Glutamatergic neuron (in vitro differentiated cells): ENCODE measurements at places on chromosomes 6 and 20. TPM values are rescaled to one million over a fixed set of nuclear protein-coding genes. Genes with fewer than 3 reads are reported as not detected.
A peak's percentile ranks its signal among the peaks of the same experiment; 100 is the strongest.

The ANGPT4 gene
- total RNA-seq: 0.22 TPM

The PABPC1L gene
- 27.7 TPM for total RNA-seq

DNA sequence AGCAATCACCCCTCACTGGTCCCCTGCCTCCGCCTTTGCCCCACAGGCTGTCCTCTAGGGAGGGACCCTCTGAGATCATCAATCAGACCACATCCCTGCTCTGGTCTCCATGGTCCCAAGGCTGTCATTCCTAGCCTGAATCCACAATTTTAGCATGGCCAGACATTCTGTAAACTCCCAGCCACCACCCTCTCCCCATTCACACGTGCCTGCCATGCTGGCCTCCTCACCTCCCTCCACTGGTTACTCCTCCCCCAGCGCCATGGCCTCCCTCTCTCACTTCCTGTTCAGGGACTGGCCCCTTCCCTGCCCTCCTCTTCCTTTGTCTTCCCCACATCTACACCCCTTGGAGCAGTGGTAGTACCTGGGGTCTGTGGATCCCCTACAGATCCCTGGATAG, 150.7 kb upstream of the MLN start:
- no peak overlapping the region for H3K4me3 ChIP-seq
- no peak overlapping the region for H3K27ac ChIP-seq
- DNase-seq: no peak
- peaks cover 7% of the 10 kb centered on the region for H3K27me3 ChIP-seq

GRCh38 chr6:144683216-144684070, 398.3 kb downstream of the UTRN start:
- peaks cover 4% of the 10 kb centered on the region for H3K36me3 ChIP-seq
- H3K27me3 ChIP-seq: no peaks in the 10 kb centered on the region
- DNase-seq: no peak
- no peak overlapping the region for H3K4me3 ChIP-seq
- no peaks in the 10 kb centered on the region for H3K4me1 ChIP-seq
- no peak overlapping the region for H3K27ac ChIP-seq

The SNX21 gene
- 10.2 TPM for total RNA-seq

DNA sequence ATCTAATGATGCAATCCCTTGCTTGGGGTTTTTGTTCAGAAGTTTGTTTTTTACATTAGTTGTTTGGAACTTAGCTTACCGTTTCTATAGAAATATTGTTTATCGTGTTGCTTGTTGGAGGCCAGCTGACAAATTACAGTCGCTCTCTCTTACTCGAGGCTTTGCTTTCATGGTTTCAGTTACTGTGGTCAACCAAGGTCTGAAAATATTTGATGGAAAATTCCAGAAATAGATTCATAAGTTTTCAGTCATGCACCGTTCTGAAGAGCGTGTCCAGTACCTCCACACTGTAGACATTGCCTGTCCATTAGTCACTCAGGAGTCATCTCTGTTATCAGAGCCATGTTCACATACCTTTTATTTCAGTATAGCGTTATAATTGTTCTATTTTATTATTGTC, 47.9 kb downstream of the DEK start:
- no peak for DNase-seq
- H3K27me3 ChIP-seq: peaks cover 1% of the 10 kb centered on the region
- H3K36me3 ChIP-seq: peaks cover 16% of the 10 kb centered on the region
- H3K27ac ChIP-seq: no peak overlapping the region
- no peak overlapping the region for H3K4me3 ChIP-seq

DNA sequence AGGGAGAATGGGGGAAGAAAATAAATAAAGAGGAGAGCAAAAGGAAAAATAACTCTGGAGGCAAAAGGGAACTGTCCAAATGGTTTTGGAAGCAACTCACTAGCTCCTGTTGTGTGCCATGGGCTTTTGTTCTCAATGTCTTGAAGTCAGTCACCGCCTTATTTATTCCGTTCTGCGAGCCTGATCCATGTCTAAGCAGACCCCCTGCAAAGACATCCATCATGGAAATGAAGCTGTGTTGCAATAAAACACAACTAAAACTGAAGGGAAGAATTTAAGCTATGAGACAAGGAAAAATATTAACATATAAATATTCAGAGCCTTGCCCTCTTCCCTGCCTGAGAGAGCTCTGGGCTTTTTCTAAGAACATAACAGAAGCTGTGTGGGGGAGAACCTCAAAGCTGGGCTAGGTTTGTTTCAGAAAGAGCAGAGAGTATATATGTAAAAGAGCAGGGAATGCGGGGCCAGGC, 373.2 kb upstream of the CNR1 start:
- DNase-seq: no peak
- H3K36me3 ChIP-seq: no peaks in the 10 kb centered on the region
- peaks cover 4% of the 10 kb centered on the region for H3K27me3 ChIP-seq
- H3K4me1 ChIP-seq: peaks cover 40% of the 10 kb centered on the region

The LIME1 gene
- 16.6 TPM for total RNA-seq

- H3K4me1 ChIP-seq: no peaks in the 10 kb centered on the region
- no peak for DNase-seq
- no peak overlapping the region for H3K4me3 ChIP-seq
- H3K27ac ChIP-seq: no peak overlapping the region
- peaks cover 7% of the 10 kb centered on the region for H3K36me3 ChIP-seq
These were observed 425.6 kb downstream of the PLCB1 start for GRCh38 chr20:8557711-8558110.

The HIVEP1 gene
- total RNA-seq: 37.1 TPM

DNA sequence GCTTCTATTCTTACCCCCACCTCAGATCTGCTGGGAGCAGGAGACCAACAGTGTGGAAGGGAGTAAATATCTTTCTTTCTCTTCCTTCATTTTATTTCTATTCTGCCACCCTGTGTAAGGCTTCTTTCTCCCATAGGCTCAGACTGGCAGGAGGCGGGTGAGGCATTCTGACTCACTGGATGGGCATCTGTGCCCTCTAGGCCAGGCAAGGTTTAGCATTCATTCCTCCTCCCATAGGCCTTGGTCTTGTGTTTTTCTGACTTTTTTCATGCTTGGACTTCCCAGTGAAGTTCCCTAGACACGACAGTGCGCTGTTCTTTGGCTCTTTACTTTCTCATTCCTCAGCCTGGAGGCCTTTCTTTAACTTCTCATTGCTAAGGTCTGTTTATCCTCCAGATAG, 235.2 kb downstream of the SYNE1 start:
- H3K4me3 ChIP-seq: no peak overlapping the region
- no peaks in the 10 kb centered on the region for H3K36me3 ChIP-seq
- no peaks in the 10 kb centered on the region for H3K27me3 ChIP-seq
- H3K27ac ChIP-seq: no peak overlapping the region
- no peaks in the 10 kb centered on the region for H3K4me1 ChIP-seq
- DNase-seq: no peak

DNA sequence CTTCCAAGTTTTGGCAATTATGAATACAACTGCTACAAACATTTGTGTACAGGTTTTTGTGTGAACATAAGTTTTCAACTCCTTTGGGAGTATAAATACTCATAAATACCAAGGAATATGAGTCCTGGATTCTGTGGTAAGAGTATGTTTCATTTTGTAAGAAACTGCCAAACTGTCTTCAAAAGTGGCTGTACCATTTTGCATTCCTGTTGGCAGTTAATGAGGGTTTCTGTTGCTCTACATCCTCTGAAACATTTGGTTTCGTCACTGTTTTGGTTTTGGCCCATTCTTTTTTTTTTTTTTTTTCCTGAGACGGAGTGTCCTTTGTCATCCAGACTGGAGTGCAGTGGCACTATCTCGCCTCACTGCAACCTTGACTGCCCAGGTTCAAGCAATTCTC, 8.5 kb downstream of the AP5S1 start:
- no peaks in the 10 kb centered on the region for H3K36me3 ChIP-seq
- no peaks in the 10 kb centered on the region for H3K4me1 ChIP-seq
- H3K4me3 ChIP-seq: no peak overlapping the region
- no peak for DNase-seq
- no peak overlapping the region for H3K27ac ChIP-seq
- peaks cover 3% of the 10 kb centered on the region for H3K27me3 ChIP-seq

DNA sequence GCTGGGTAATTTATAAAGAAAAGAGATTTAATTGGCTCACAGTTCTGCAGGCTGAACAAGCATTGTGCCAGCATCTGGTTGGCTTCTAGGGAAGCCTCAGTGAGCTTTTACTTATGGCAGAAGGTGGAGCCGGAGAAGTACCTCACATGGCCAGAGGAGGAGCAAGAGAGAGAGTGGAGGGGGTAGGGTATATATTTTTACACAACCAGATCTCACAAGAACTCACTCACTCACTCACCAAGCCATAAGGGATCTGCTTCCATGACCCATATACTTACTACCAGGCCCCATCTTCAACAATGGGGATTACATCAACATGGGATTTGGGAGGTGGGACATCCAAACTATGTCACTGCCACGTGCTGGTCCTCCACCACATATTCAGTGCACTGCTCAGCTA, 152.6 kb upstream of the PRND start:
- no peaks in the 10 kb centered on the region for H3K4me1 ChIP-seq
- H3K27ac ChIP-seq: no peak overlapping the region
- peaks cover 5% of the 10 kb centered on the region for H3K36me3 ChIP-seq
- DNase-seq: peak; percentile 28
- H3K4me3 ChIP-seq: no peak overlapping the region

- H3K27me3 ChIP-seq: no peaks in the 10 kb centered on the region
- H3K4me3 ChIP-seq: no peak overlapping the region
- H3K4me1 ChIP-seq: no peaks in the 10 kb centered on the region
- no peak for DNase-seq
- H3K27ac ChIP-seq: no peak overlapping the region
These were observed 560.8 kb upstream of the JAG1 start for GRCh38 chr20:11234608-11235007.

- H3K27ac ChIP-seq: no peak overlapping the region
- no peaks in the 10 kb centered on the region for H3K36me3 ChIP-seq
- peak; percentile 61 for DNase-seq
- H3K4me3 ChIP-seq: peak overlapping the region; percentile 89
- peaks cover 17% of the 10 kb centered on the region for H3K4me1 ChIP-seq
- H3K27me3 ChIP-seq: peaks cover 4% of the 10 kb centered on the region
These were observed 26.5 kb upstream of the BTBD3 start for GRCh38 chr20:11891077-11891775.

- no peaks in the 10 kb centered on the region for H3K36me3 ChIP-seq
- no peak for DNase-seq
- no peaks in the 10 kb centered on the region for H3K27me3 ChIP-seq
- H3K4me1 ChIP-seq: no peaks in the 10 kb centered on the region
- H3K4me3 ChIP-seq: no peak overlapping the region
These were observed 45.1 kb upstream of the NEDD9 start for GRCh38 chr6:11277275-11278206.

DNA sequence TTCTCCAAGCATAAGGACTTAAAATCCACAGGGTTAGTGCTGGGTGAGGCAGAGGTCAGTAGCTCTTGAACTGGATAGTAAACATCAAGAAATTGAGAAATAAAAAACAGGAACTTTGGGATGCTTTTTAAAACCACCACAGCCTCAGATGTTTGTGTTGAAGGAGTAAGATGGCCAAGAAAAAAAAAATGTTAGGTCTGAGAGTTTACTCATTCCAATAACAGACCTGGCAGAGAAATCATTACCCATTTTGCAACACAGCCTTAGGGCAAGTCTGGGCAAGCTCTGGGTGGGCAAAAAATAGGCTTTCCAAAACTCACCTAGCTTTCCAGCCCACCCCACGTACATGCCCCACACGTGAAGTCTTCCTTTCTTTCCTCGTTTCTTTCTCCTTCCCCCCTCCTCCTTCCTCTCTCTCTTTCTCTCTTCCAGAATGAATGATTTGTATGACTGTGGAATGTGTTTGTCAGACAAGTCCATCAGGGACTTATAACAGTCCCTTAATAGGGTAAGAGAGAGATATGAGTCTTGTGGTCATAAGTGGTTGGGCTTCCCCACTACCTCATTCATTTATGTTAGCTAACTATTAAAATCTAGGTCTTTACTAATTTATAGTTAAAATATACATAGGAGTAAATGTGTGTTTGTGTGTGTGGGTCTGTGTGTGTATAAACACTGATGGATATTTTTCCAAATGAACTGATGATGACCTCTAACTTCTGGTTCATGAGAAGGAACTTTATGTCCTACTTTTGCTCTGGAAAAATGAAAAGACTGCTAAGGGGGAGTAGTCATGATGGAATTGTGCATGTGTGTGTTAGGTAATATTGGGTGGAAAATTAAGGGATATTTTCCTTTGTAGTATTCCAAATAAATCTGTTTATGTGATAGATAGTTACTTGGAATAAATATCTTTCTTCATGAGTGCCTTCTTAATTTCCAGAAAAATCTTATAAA, 18.0 kb upstream of the DSE start:
- no peaks in the 10 kb centered on the region for H3K4me1 ChIP-seq
- no peak for DNase-seq
- H3K36me3 ChIP-seq: no peaks in the 10 kb centered on the region
- H3K4me3 ChIP-seq: no peak overlapping the region
- no peak overlapping the region for H3K27ac ChIP-seq

The KIF13A gene
- 26.7 TPM for total RNA-seq

The SIRPD gene
- not detected for total RNA-seq

GRCh38 chr6:92026878-92027277, 1392.5 kb downstream of the EPHA7 start:
- no peaks in the 10 kb centered on the region for H3K4me1 ChIP-seq
- no peak for DNase-seq
- no peak overlapping the region for H3K4me3 ChIP-seq
- peaks cover 7% of the 10 kb centered on the region for H3K36me3 ChIP-seq
- H3K27me3 ChIP-seq: no peaks in the 10 kb centered on the region

- peaks cover 2% of the 10 kb centered on the region for H3K27me3 ChIP-seq
- DNase-seq: no peak
- H3K4me1 ChIP-seq: peaks cover 4% of the 10 kb centered on the region
- no peak overlapping the region for H3K4me3 ChIP-seq
- H3K36me3 ChIP-seq: peaks cover 6% of the 10 kb centered on the region
These were observed 19.0 kb upstream of the PREX1 start for GRCh38 chr20:48846516-48847492.

The MBOAT1 gene
- total RNA-seq: not detected

GRCh38 chr20:8212286-8212685, 80.2 kb downstream of the PLCB1 start:
- H3K27me3 ChIP-seq: no peaks in the 10 kb centered on the region
- DNase-seq: no peak
- H3K36me3 ChIP-seq: no peaks in the 10 kb centered on the region
- H3K27ac ChIP-seq: no peak overlapping the region

- no peaks in the 10 kb centered on the region for H3K36me3 ChIP-seq
- H3K4me1 ChIP-seq: peaks cover 3% of the 10 kb centered on the region
- no peak for DNase-seq
- peaks cover 12% of the 10 kb centered on the region for H3K27me3 ChIP-seq
These were observed 723 bp downstream of the AKIRIN2 start for GRCh38 chr6:87701344-87701675.

GRCh38 chr6:148251891-148252290, 90.7 kb upstream of the SASH1 start:
- DNase-seq: no peak
- peaks cover 6% of the 10 kb centered on the region for H3K4me1 ChIP-seq
- no peaks in the 10 kb centered on the region for H3K27me3 ChIP-seq

DNA sequence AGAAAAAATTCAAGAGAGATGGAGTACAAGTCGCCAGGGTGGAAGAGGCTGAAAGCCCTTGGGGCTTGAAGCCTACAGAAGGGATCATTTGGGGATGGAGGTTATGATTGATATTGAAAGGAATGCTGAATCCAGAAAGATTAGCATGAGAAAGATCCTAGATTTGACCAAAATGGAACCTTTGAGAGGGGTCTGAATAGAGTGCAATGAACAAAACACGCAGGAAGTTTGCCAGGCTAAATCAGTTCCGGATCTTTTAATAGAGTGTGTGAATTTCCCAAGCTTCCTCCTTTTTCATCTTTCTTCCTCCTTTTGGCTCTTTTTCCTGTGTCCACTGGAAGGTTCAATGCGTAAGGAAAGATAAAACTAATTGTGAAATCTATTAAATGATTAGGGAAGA, 15.3 kb downstream of the IPCEF1 start:
- H3K36me3 ChIP-seq: no peaks in the 10 kb centered on the region
- no peaks in the 10 kb centered on the region for H3K27me3 ChIP-seq
- DNase-seq: no peak
- peaks cover 3% of the 10 kb centered on the region for H3K4me1 ChIP-seq
- H3K4me3 ChIP-seq: no peak overlapping the region
- H3K27ac ChIP-seq: no peak overlapping the region
